ENCODE measurements at places on chromosomes 5 and 9. TPM values are rescaled to one million over a fixed set of nuclear protein-coding genes. Genes with fewer than 3 reads are reported as not detected.

DNA sequence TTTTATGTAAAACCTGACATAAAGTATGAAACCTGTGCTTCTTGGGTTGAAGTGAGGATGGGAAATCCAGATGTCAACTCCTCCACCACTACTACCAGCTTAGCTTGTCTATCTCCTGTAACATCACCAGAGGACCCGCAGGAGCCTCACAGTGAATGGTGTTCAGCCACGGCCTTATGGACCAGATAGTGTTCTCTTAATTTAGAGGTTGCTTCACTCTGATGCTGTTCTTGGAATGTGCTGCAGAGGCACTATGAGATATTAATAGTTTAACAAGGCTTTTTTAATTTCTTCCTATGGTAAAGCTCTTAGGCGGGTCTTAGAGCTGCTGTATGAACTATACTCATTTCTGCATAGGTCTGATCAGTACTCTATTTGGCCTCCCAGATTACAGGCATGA is 27.9 kb downstream of the NFX1 start:
- DNase-seq: no peak

- no peak for DNase-seq
These were observed 137.3 kb upstream of the ANKH start for GRCh38 chr5:15008921-15009320.

DNA sequence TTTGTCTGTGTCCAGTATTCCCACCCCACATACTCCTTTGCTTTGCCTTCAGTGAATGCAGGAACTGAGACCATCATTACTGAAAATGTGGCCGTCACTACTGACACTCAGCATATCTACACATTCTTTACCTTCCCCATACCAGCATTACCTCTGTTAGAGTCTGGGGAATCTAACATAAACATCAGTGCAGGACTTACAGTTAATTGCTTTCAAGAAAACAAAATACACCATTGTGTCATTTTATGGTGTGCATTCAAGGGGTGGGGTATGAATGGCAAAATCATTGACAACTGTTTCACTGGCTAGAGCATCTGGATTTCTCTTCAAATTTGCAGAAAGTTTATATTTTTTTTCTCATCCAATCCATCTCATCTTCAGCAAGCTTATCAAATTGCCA is 731.4 kb upstream of the RIOK2 start:
- no peak for DNase-seq

DNA sequence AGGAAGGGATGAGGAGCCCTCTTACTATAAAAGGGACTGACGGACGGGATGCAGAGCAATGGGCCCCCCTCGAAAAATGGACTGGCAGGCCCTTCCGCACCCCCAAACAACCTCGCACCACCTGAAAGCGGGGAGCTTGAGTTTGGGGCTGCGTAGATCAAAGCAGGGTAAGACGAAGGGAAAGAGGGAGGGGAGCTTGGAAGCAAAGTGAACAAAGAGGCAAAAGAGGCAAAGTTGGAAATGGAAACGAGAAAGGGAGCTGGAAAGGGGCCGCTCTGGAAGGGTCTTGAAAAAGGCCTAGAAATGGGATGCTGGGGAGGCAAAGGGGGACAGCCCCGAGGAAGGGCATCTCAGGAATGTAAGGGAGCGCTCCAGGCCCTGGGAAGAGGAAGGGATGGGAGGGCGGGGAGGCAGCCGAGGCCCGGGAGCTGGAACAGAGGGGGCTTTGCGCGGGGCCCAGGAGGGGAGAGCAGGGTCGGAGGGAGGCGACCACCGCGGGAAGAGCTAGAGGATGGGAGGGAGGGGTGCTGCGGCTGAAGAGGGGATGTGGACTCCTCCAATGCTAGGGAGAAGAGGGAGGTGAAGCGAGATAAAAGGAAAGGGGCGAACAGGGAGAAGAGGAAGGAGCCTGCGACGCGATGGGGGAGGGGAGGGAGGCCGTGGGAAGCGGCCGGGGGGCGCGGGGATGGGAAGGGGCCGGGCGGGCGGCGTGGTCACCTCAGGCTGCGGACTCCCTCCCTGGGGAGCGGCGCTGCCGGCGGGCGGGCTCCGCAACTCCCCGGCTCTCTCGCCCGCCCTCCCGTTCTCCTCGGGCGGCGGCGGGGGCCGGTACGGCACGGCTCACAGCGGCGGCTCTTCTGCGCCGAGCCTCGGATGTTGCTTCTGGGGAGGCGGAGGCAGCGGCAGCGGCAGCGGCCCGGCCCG is 577 bp downstream of the RNF145 start:
- DNase-seq: peak; percentile 55

DNA sequence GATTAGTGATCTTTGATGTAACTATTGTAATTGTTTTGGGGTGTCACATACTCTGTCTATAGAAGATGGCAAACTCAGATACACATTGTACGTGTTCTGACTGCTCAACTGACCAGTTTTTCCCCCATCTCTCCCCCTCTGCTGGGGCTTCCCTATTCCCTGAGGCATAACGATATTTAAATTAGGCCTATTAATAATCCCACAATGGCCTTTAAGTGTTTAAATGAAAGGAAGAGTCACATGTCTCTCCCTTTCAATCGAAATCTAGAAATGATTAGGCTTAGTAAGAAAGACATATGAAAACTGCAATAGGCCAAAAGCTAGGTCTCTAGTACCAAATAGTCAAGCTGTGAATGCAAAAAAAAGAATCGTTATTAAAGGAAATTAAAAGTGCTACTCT is 265.6 kb downstream of the TMEM232 start:
- DNase-seq: no peak

DNA sequence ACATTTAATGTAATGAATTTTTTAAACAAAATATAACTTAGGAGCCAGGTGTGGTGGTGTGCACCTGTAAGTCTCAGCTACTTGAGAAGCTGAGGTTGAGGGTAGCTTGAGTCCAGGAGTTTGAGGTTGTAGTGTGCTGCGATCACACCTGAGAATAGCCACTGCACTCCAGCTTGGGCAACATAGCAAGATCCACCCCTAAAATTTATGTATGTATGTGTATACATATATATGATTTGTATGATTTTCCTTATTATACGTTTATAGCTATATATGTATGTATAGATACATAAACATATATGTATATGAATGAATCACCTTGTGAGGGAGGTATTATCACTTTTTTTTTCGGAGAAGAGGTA is 653 bp upstream of the CCNI2 start:
- no peak for DNase-seq

DNA sequence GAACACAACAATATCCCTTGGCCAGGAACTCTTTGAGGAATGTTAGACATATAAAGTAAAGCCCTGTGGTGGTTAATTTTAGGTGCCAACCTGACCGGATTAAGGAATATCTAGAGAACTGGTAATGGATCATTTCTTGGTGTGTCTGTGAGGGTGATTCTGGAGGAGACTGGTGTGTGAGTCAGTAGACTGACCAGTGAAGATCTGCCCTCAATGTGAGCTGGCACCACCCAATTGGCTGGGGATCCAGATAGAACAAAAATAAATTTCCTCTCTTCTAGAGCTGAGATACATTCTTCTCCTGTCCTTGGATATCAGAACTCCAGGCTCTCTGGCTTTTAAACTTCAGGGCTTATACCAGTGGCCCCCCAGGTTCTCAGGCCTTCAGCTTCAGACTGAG is 56.2 kb upstream of the TNPO1 start:
- DNase-seq: no peak

DNA sequence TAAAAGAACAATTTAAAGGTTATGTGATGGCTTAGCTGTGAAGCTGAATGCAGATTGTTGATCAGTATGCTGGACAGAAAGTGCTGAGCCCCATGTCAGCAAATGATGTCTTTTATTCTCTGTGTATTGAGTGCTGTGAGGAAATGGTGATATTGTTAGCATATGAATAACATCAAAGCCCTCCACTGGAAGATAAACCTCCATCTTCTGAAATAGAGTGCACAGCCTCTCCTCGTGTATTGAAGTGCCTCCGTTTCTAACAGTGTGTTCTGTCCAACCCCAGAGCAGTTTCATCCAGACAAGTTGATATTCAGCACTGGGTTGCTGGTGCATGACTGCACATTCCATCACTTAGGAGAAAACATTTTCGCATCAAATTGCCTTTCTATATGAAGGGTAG is 242.9 kb downstream of the CSNK1G3 start:
- DNase-seq: peak; percentile 16

DNA sequence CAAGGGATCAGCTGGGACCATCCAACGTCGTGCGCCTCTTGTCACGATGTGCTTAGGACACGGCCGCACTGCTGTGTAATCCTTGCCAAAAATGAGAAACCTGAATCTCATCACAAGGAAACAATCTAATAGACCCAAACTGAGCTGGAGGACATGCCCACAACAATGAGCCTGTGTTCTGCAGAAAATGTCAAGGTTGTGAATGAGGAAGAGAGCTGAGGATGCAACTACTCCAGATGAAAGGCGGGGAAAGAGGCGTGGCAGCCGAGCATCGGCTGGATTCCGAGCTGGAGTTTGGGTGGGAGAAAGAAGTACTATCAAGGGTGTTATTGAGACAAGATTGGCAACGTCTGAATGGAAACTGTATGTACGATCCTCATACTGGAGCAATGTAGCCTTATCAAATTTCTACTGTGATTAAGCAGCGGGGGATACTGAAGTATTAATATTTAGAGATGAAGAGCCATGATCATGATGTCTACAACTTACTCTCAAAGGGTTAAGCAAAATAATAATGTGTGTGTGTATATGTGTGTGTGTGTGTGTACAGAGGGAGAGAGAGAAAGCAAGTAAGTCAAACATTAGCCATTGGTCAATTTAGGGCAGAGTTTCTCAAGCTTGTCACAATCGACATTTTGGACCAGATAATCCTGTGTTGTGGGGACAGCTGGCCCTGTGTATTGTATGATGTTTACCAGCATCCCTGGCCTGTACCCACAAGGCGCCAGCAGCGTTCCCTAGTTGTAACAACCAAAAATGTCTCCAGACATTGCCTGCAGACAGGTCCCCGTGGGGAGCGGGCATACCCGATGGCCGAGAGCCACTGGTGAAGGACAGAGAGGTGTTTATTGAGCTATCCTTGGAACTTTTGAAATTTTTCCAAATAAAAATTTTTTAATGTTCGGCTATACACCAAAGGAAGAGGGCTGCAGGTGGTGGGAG is 46.5 kb downstream of the DUSP1 start:
- no peak for DNase-seq

GRCh38 chr5:174030286-174030685 is 15.2 kb upstream of the NSG2 start:
- no peak for DNase-seq

DNA sequence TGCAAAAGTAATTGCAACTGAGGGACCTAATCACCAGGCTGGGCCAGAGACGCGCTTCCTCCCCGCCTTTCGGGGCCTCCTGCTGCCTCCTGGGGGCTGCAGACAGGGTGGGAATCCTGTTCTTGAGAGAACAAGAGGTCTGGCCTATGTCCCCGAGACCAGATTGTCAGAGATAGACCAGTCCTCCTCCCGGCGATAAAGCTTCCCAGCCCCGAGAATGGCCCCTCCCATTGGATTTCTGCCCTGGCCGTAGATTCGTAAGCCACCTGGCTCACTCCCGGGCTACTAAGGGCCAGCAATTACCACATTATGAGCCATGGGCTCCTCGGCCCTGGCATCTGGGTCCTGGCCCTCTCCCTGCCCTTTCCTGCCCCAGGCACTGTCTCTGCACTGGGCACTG is 70.4 kb downstream of the HRH2 start:
- no peak for DNase-seq

GRCh38 chr5:82222597-82223574 is 55.3 kb downstream of the RPS23 start:
- DNase-seq: no peak

DNA sequence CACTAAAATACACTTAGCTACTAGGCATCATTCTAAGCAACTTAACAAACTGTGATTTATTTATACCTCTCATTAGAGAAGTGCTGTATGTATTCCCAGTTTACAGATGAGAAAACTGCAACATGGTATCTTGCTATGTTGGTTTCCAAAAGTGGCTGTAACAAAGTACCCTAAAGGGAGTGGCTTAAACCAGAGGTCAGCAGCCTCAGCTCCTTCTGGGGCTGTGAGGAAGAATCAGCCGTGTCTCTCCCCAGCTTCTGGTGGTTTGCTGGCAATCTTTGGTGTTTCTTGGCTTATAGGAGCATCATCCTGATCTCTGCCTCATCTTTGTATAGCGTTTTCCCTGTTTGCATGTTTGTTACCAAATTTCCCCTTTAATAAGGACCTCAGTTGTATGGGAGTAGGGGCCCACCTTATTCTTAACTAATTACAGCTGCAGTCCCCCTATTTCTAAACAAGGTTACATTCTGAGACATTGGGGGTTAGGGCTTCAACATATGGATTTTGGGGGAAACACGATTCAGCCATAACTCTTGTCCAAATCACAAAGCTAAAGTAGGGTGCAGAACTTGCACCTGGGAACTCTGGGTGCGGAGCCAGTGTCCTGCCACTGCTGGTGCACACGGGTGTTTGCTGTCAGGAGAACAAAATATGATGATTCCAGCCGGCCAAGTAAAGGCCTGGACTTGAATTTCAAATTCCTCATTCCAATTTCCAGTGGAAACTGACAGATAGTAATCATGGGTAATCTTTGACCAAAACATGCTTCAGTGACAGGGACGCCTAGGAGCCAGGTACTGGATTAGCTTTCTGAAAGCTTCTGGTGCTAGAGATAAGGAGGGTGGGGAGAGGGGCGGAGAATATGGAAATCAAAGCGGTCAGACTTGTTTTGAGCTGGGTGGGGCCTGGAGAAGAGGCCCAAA is 43.3 kb downstream of the RAI14 start:
- no peak for DNase-seq

DNA sequence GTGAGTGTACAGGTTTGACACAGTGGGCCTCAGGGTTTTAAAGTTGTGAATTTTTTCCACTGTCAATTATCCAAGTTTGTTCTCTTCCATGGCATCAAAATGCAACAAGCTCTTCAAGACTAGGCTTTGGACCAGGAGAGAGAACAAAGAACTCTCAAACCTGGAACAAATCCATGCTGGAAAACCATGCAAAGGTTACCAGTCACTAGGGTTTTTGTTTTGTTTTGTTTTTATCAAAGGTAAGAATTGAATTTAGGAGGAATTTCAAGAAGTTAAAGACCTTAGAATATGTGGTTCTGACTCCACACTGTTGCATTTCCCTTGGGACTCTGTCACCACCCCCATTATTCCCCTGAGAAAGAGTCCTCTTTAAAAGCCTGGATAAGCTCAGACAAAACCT is 191.1 kb upstream of the PIK3R1 start:
- no peak for DNase-seq

DNA sequence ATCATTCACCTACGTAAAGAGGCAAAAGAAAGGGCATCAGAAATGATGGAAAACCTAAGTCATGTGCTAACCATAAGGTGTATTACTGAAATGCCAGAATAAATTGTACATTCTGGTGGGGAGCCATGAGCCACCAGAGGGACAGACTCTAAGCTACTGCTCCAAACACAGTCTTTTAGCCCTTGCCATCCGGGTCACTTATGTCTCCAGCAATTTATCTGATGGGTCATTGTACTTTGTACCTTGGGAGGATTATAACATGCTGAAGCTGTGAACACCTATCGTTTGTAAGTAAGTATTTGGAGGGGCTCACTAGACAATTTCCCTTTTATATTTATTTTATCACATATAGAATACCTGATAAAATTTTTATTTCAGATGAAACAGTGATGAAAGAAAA is 495.1 kb downstream of the KIF4B start:
- no peak for DNase-seq

PCDHGA10 gene
- 1.8 TPM for polyA plus RNA-seq

RXRA gene
- polyA plus RNA-seq: 44.8 TPM

SELENOP gene
- 230 TPM for polyA plus RNA-seq

CDKN2B gene
- 0.16 TPM for polyA plus RNA-seq

IQGAP2 gene
- 8.0 TPM for polyA plus RNA-seq

SNAPC4 gene
- 5.6 TPM for polyA plus RNA-seq

Measured in muscle of arm (tissue), 14 donors.